ENCODE measurements at places on chromosomes 12 and 14. TPM values are rescaled to one million over a fixed set of nuclear protein-coding genes. Genes with fewer than 3 reads are reported as not detected.
A peak's percentile ranks its signal among the peaks of the same experiment; 100 is the strongest.

- no peak for ATAC-seq
These were observed 32.0 kb downstream of the PSEN1 start for GRCh38 chr14:73168274-73168673.

DNA sequence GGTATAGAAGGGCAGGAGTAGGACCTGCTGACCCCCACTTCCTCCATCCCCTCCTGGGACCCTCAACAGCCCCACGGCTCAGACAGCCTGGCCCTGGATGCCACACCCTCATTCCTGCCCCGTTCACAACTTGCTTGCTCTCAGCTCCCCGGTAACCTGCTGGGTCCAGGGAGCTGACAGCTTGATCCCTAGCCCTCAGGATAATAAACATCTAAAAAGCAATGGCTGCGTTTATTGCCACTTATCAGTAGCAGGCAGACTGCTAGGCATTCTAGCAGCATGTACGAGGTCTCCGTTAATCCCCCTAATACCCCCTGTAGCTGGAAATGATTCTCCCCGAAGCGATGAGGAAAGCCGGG, 24.3 kb upstream of the RPLP0 start:
- ATAC-seq = no peak

DNA sequence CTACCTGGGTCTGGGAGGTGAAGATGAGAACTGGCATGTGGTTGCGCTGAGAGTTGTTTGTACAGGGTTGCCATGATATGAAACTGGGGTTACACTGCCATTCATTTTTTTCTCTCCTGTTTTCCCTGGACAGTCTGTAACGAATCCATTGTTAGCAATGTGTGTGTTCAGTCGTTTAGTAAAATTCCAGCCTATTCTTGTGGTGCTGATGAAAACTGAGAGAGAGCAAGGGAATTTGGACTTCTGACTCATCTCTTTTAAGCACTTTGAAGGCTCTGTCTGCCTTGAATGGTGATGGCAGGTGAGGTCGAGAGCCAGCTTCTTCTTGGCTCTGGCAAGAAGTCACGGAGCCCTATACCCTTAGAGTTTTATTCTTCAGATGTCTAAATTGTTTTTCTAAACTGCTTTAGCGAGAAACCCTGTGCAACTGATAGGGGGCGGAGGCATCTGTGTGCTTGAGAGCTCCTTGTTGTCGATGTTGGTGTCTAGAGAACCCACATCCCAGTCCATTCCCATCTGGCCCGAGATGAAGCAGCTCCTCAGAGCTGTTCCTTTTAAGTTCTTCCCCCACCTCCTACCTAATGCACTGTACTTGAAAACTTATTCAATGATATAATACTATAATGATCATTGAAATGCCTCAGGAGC, 204.4 kb downstream of the TMX1 start:
- no peak for ATAC-seq

- no peak for ATAC-seq
These were observed 5.0 kb upstream of the CCND2 start for GRCh38 chr12:4268329-4269181.

DNA sequence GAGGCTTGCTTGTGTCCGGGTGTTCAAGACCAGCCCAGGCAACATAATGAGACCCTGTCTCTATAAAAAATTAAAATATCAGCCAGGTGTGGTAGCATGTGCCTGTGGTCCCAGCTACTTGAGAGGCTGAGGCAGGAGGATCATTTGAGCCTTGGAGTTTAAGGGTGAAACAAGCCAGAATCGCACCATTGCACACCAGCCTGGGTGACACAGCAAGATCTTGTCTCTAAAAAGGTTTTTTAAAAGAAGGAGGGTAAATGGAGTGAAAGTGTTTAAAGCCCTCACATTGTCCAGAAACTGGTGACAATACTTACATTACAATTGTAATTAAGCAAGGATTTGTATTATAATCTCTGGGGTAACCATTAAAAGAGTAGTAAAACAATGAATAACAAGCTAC, 64.2 kb downstream of the SINHCAF start:
- no peak for ATAC-seq

GRCh38 chr14:30243207-30243606, 315.6 kb upstream of the PRKD1 start:
- no peak for ATAC-seq

- no peak for ATAC-seq
These were observed at the start of gene AMHR2 for GRCh38 chr12:53423597-53423996. Gene AMHR2 (plus strand): TSS chr12:53423855. CDS start chr12:53423935, 80 bp downstream.

DNA sequence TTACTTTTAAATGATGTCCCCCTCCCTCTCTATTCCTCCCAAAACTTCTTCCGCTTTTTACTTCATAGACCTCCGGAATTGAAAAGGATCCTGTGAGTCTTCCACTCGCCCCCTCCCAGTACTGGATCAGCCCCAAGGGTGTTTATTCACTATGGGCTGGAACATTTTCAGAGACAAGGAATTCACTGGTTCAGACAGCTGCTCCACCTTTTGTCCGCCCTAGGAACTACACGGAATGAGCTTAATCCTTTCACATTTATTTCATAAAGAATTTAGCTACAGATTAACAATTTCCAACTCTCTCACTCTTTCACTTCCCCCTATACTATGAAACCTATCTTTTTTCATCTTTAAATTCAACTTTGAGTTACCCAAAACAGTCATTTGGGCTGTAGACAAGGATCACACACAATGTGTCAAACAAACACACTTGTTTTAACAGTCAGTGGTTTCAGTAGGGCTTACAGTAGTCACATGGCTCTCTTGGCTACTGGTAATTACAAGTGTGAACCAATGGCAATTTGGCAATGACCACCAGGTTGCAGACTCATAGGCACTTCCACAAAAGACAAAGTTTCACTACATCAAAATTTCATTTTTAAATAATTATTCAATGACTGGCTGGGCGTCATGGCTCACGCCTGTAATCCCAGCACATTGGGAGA, 20.6 kb downstream of the CNIH1 start:
- no peak for ATAC-seq

DNA sequence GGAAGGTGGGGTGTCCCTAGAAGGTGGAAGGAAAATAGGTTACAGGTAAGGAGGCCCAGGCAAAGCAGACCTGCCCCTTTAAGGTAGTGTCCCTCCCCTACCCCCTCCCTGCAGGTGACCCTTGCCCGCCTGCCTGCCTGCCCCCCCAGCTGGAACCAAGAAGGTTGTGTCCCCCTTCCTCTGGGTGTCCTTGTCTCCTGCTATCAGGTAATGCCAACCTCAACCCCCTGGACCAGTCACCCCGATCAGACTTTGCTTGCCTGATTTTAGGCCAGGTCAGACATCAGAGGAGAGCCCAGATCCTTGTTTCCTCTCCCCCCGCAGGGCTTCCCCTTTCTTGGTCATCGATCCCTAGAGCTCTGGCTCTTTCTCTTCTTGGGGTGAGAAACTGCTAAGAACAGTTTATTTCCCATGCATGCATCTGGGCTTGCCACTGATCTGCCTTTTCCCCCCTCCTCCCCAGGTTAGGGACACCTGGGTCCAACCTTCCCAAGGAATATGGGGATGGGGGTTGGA, at the start of gene SLC39A5:
Gene SLC39A5, plus strand, starts transcription at position 136 of the 516 bp plus-strand sequence. CDS start 1,224 bp downstream, outside the sequence.
- no peak for ATAC-seq

GRCh38 chr12:108241986-108242703, 97.0 kb downstream of the CMKLR1 start:
- ATAC-seq = no peak

DNA sequence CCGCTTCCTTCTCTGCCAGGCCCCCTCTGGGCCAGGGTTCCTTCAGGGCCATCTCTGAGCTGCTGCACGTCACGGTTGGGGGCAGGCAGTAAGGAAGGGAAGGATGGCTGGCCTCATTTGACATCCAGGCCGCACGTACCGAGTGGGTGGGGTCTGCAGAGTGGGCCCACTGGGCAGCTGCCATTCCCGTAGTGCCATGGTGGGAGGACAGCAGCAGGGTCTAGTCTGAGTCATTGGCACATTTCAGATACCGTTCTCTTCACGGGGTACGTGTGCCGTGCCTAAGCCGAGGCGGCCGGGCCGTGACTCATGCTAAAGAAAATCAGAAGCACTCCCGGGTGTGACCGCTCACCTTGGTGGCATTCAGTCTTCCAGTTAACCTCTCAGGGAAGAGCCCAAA, 43.9 kb downstream of the IL31 start:
- ATAC-seq = no peak

- no peak for ATAC-seq
These were observed 164.1 kb downstream of the SPTSSA start for GRCh38 chr14:34297786-34298520.

DNA sequence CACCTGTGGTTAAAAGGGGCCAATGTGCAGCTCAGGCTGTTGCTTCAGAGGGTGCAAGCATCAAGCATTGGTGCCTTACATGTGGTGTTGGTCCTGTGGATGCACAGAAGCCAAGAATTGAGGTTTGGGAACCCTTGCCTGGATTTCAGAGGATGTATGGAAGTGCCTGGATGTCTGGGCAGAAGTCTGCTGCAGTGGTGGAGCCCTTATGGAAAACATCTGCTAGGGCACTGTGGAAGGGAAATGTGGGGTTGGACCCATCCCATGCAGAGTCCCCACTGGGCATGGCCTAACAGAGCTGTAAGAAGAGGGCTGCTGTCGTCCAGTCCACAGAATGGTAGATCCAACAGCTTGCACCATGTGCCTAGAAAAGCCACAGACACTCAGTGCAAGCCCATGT, 36.6 kb downstream of the PCNX1 start:
- no peak for ATAC-seq

DNA sequence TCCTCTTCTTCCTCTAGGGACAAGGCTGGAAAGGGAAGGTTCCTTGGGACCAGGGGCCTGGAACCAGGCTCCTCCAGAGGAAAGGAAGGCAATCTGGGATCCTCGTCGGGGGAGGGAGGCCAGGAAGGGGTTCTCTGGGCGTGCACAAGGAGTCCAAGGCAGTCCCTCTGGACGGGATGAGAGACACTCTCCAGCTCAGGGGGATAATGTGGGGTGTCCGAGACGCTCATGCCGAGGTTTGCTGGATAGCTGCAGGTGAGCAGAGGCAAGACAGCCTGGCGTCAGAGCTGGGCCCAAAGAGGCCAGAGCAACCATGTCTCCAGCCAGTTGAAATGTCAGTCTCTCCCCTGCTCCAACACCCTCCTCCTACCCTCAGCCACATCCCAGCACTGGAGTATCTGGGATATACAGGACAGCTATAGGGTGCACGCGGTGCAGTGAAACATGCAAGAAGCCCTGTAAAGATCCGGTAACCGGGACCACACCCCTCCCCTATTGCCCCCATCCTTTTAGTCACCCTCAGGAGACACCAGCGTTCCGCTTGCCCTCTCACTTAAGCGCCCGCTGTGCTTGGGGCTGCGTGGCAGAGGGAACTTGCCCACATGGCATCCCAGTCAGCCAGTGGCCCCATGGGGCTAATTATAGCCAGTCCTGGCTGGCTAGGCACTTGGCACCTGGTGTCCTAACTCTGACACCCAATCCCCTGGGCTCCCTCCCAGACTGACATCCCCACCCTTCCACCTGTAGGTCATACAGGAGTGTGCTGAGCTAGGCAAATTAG, at the start of gene KLHL33:
Gene KLHL33, minus strand, starts transcription at position 585 of the 781 bp plus-strand sequence. Its CDS starts 355 bp downstream, at position 230.
- peak; percentile 25 for ATAC-seq

GRCh38 chr14:90979515-90979914, 80.9 kb downstream of the RPS6KA5 start:
- no peak for ATAC-seq

DNA sequence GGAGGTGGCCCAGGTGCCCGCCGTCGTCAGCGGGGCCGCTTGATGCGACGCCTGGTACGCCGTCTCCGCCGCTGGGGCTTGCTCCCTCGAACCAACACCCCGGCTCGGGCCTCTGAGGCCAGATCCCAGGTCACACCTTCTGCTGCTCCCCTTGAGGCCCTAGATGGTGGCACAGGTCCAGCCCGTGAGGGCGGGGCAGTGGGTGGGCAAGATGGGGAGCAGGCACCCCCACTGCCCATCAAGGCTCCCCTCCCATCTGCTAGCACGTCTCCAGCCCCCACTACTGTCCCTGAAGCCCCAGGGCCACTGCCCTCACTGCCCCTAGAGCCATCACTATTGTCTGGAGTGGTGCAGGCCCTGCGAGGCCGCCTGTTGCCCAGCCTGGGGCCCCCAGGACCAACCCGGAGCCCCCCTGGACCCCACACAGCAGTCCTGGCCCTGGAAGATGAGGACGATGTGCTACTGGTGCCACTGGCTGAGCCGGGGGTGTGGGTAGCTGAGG, 5.5 kb downstream of the LRP10 start:
- ATAC-seq = no peak

DNA sequence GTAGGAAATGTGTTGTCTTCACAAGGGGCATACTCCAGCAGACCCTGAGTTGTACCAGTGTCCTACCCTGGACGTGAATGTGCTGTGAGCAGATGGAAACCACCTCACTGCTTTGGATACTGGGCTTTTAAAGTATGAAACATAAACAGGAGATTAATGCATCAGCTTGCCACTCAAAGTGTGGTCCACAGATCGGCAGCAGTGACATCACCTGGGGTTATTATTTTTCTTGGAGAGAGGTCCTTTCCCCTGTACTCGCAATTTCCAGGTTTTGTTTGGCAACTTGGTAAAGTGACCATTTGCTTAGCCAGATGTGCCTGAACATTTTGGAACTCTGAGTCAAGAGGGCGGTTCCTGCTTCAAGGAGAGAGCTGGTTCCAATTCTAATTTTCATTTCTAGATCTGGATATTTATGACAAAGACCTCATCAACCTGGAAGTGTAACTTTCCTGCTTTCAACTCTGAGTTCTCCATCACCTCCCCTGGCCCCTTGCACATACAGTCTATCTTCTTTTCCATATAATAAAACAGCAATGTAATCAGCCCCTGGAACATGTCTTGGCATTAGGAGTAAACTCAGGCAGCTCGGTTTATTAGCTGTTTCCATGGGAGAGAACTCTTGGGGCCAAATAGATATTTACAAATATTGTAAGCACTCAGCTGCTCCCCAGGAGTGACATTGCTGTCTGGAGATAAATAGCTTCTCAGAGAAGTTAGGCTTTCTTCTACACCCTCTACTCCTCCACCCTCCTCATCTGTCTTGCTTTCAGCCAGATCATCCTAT, 237.0 kb upstream of the TBX3 start:
- peak; percentile 57 for ATAC-seq

GRCh38 chr14:102056694-102057442, 30.0 kb downstream of the HSP90AA1 start:
- ATAC-seq = no peak

- no peak for ATAC-seq
These were observed 60.4 kb downstream of the TTC7B start for GRCh38 chr14:90755661-90756304.

DNA sequence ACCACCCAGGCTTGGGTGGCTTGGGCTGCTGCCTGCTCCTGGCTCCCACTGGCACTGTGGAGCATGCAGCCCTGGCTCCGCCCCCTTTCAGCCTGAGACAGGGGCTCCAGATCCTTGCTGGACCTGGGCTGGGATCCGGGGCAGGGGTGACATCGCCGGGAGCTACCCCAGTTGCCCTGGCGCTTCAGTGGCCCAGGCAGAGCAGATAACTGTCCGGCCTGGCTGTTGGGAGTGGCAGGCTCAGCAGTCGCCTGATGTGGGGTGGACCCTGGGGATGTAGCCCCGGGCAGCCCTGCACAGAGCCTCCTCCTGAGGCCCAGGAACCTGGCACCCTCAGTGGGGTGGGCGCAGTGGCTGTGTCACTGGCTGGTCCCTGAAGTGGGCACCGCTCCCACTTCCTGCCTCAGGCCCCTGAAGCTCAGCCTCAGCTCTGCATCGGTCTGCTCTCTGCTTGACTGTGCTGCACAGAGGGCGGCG, 57.9 kb downstream of the FUT8 start:
- no peak for ATAC-seq

CLEC2A gene
- total RNA-seq = not detected

AGAP2 gene
- 4.2 TPM for total RNA-seq

PSMB11 gene
- total RNA-seq = not detected

SYT1 gene
- total RNA-seq = 4.5 TPM

FBXW8 gene
- 10.1 TPM for total RNA-seq

KRT73 gene
- not detected for total RNA-seq

KRT79 gene
- total RNA-seq = not detected

FSCB gene
- 0.31 TPM for total RNA-seq

GUCY2C gene
- not detected for total RNA-seq

KRT82 gene
- not detected for total RNA-seq

All from gastroesophageal sphincter (tissue), 4 donors.